ENCODE measurements at places on chromosomes 2 and 18.

- DNase-seq: no peak
These were observed 4.9 kb downstream of the KDM3A start for GRCh38 chr2:86446060-86446459.

DNA sequence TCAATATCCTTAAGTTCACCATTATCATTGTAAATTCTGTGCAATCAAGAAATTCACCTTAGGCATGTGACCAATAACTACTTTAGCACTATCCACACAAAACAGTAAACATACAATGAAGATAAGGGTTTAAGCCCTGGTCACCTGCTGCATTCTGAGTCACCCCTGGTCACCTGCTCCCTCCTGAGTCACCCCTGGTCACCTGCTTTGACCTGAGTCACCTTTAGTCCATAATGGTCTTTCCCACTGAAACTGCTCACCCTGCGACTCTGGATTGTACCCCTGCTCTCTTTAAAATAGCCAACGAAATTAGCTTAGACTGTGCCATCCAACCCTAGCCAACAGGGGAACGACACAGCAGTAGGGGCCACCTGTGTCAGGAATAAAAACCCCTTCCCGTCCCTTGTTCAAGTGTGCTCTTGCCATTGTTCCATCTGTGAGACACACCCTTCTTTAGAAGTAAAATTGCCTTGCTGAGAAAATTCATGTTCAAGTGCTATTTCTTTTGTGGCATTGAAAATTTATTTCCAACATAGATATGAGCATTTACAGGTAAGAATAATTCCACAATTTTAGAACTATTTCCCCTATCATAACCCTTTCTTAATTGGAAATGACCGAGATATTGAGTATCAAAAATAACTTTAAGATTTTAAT, 902.8 kb downstream of the DSC3 start:
- DNase-seq: no peak

- no peak for DNase-seq
These were observed 1240.8 kb upstream of the CRIM1 start for GRCh38 chr2:35114765-35115164.

DNA sequence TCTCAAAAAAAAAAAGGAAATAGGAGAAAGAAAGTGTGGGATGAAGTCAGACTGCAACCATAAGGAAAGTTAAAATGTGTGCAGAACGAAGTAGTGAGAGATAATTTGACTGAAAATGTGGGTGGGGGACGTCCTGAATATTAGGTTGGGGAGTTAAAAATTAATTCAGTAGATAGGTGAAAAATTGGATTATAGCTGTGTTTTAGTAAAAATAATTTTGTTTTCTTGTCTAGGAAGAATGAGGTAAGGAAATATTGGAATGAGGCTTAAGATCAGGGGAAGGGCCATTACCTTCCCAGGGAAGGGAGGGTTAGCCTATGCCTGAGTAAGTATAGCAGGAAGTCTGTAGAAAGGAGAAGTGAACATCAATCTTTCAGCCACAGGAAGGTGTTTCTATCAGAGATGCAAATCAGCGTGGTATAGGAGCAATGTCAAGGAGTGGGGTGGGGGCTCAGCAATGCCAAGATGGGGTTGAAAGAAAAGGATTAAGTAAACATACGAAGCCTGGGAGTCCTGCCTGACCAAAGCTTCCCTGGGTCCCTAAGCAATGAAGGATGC, 250.9 kb downstream of the PIEZO2 start:
- DNase-seq: no peak

DNA sequence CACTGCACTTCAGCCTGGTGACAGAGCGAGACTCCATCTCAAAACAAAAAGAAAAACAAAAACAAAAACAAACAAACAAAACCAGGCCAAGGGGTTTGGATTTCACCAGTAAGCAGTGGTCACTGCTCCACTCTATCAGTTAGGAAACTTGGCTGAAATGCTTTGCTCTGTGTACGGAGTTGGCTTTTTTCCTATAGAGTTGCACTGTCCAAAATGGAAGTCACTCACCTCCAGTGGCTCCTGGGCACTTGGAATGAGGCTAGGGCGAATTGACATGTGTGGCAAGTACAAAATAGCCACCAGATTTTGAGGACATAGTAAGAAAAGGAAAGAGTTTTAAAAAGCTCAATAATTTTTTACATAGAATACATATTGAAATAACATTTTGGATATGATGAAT, 228.7 kb downstream of the LOXHD1 start:
- no peak for DNase-seq

- no peak for DNase-seq
These were observed 213.7 kb upstream of the ARL4C start for GRCh38 chr2:234710587-234710986.

DNA sequence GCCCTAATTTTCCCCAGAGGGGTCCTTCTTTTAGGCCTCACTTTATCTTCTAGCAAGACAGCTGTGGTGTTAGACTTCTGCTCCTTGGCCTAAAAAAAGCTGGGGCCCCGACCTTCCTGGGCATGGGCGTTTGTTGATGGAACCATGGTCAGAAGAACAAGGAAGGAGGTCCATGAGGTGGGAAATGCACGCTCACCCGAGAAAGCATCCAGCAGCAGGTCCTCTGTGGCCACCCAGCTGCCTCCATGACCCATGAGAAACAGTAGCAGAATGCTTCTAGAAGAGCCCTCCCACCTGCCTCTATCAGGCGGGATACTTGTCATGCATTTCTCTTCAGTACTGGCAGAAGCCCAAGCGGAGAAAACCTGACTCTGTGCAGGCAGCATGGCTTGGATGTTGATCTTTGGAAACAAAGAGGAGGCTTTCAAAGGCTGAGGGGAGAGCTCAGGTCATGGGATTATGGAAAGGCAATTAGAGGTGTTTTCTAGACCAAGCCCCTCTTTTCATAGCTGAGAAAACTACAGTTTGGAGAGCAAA, 249.1 kb downstream of the FAM210A start:
- no peak for DNase-seq

DNA sequence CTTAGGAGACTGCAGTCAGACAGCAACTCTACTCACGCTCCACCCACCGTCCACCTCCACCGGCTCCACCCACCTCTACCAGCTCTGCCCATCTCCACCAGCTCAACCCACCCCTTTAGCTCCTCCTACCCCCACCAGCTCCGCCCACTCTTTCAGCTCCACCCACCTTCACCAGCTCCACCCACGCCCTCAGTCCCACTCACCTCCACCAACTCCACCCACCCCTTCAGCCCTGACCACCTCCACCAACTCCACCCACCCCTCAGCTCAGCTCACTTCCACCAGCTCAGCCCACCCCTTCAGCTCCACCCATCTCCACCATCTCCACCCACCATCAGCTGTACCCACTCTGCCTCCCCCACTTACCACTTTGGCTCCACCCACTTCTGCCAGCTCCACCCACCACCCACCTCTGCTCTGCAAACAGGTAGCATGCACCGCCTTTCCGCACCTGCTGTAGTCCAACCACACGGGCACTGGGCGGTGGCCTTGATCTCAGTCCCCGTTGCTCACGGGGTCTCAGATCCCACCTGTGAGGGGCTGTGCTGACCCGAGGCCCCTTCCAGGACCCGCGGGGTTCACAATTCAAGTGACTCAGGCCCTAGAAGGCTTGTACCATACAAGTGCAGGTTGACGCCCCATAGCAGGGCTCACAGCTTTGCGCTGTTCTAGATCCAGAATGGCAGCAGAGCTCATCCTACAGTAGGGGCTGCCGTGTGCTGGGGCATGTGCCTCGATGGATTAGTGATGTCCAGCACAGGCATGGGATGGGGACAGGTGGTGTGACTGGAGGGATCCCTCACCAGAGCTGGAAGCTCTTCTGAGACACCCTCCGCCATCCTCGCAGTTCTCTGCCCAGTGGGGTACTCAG, 77.2 kb upstream of the OTOS start:
- no peak for DNase-seq

- no peak for DNase-seq
These were observed 14.5 kb downstream of the ARHGAP28 start for GRCh38 chr18:6743999-6744398.

DNA sequence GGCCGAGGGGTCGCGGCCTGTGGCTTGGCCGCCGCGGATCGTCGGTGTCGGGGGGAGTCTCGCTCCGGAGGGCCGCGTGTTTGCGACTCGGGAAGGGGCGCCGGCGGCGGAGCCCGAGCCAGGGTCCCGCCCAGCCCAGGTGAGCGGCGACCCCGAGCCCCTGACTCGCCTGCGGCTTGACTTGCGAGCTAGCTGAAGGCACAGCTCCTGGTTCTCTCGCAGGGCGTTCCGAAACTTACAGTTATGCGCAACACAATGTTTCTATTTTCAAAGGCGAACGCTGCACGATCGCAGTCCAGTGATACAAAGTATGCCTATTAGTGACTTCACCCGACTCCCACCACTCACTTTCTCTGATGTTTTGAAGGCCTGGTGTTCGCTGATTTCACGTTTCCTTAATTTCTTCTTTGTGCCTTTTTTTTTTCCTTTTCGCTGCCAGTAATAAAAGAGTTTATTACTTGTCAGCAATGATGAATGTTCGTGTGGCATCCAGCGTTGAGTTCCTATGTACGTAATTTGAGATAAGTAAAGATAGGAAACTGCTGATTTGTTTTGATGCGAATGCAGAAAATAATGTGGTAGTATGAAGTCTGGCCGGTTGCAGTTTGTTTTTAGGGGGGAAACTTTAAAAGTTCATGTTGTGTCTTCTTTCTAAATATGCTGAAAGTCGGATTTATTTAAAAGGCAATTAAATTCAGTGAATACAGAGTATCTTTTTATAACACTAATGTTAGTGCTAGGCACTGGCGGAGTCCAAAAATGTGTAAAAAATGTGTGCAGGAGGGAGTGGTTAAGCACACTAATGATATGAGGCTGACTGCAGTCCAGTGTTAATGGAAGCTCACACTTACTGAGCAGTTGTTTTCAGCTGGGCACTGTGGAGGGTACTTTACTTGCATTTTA, 706 bp downstream of the UBXN2A start:
- no peak for DNase-seq
